ENCODE measurements at places on chromosomes 7 and 10.
A peak's percentile ranks its signal among the peaks of the same experiment; 100 is the strongest.

GRCh38 chr10:48343106-48343505, 36.6 kb downstream of the MAPK8 start:
- no peak for DNase-seq

- DNase-seq, result no peak
Observed at GRCh38 chr7:30617359-30617758, 22.7 kb downstream of the GARS1 start.

DNA sequence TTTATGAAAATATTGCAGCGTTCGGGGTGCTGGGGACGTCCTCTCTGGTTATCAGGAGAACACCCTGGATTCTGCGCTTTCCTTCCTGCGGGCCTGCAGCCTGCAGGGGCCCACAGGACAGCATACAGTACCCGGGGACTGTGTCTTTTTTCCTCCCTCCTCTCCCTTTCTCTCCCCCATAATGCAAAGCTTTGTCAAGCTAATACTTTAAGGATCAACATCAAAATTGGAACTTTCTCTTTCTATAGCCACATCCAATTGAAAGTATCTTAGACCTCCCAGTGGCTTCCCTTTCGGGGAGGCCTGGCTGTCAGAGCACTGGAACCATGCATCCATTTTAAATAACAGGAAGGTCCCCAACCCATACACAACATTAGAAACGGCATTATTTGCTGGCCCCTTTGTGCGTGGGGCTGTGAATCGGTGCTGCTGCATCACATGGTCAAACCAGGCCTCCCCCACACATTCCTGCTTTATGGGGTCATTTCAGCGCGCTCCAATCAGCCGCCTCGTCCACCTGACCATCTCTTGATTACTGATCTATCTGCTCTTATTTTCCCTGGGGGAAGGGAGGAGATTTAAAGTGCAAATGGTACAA, 505.1 kb downstream of the DNAJB6 start:
- no peak for DNase-seq

- DNase-seq, result no peak
Observed at GRCh38 chr7:158054081-158054480, 533.5 kb downstream of the PTPRN2 start.

DNA sequence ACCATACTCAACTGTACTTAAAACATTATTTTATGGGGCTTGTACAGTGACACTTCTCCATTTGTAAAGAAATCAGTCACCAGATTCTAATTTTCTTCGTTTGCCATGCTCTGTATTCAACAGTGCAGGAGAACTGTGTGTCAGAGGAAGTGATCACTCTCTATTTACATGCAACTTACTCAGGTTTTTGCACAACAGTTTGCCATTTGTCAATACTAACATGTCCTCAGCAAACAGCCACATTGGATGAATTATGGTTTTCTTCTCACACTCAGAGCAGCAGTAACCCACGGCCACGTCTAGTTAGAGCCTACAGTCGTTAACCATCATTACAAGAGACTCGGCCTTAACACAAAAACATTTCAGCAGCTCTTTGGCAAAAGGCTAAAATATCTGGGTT, 69.2 kb upstream of the SP4 start:
- DNase-seq, result peak; percentile 48

- no peak for DNase-seq
Observed at GRCh38 chr7:37656913-37657530, 26.5 kb upstream of the GPR141 start.

GRCh38 chr7:76267107-76267893, 35.2 kb upstream of the HSPB1 start:
- no peak for DNase-seq
